NCI-H187 (cell line): ENCODE measurements at places on chromosomes 16 and 17.

- DNase-seq = no peak
These were observed 6.2 kb downstream of the PCGF2 start for GRCh38 chr17:38741921-38742410.

DNA sequence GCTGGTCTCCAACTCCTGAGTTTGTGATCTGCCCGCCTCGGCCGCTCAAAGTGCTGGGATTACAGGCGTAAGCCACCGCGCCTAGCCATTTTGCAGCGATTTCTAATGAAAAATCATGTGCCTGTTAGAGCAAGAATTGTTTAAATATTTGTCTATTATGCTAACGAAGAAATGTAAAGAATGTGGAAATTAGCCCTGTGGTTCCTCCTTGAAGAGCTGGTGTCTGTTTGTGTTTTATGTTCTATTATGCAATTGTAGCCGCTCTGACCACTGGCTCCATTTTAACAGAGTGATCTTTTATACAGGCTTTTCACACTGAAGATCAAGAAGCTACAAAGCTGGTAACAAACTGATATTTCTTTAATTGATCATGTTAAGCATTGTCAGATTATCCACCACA, 217.3 kb downstream of the USP22 start:
- no peak for DNase-seq

DNA sequence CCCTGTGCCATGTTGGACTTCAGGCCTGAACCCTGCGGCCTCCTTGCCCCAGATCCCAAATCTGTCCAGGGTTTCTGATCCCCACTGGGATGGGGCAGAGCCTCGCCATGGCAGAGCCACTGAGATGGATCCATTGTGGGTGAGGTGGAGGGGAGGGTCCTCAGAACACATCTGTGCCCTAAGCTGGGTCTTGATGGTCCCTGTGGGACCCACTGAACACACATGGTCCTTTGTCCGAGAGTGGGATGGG, 38.0 kb upstream of the KSR1 start:
- DNase-seq = no peak

DNA sequence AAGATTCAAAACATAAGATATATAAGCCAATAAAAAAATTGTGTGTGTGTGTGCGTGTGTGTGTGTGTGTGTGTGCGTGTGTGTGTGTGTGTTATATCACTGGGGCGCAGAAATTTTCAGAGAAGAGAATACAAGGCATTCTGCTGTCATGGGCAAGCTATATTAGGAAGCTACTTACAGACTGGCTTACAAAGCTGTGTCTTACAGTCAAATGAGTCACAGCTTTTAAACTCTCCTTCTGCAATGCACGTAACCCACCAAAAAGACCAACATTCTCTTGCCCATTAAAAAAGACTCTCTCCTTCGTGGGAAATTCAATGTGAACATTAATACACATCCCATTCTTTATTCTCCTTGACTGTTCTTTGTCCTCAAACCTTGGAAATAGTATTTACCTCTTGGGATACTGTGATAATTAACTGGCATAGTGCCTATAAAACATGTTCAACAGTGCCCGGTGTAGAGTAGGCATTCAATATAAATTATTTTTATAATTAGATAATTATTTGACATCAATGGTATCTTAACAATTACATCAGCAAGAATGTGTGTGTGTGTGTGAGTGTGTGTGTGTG, 860.4 kb upstream of the SOX9 start:
- no peak for DNase-seq

GRCh38 chr17:2695243-2695960, 16.2 kb downstream of the CLUH start:
- DNase-seq = no peak

DNA sequence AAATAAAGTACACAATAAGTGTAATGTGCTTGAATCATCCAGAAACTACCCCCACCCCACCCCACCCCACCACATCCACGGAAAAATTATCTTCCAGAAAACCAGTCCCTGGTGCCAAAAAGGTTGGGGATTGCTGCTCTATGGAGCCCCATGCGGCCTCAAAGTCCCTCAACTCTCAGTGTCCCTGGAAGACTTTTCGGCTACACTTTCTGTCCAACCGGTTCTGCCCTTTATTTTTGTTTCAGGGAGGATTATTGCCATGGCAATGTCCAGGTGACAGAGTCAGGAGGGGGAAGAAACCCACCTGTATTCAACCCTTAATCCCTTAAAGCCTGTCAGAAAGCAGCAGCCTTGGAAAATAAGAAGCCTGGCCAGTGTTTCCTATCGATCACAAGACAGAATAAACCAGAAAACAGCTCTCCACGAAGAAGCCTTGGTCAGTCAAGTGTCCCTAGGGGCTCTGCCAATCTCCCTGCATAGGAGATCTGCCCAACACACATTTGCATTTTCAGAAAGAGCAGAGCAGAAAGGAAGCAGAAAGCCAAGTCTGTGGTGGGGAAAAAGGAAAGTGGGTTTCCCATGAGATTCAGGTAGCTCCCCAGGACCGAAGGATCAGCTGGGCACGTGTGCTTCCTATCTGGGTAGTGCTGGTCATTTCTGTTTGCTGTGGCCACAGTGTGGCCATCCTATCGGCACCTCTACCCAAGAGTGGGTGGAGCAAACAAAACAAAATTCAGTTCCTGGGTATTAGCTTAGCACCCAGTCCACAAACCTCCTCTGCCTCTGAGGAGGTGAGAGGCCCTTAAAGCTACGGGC, 342.7 kb downstream of the SOX9 start:
- DNase-seq = no peak

- DNase-seq = no peak
These were observed 61.5 kb downstream of the USP22 start for GRCh38 chr17:20981046-20981920.

DNA sequence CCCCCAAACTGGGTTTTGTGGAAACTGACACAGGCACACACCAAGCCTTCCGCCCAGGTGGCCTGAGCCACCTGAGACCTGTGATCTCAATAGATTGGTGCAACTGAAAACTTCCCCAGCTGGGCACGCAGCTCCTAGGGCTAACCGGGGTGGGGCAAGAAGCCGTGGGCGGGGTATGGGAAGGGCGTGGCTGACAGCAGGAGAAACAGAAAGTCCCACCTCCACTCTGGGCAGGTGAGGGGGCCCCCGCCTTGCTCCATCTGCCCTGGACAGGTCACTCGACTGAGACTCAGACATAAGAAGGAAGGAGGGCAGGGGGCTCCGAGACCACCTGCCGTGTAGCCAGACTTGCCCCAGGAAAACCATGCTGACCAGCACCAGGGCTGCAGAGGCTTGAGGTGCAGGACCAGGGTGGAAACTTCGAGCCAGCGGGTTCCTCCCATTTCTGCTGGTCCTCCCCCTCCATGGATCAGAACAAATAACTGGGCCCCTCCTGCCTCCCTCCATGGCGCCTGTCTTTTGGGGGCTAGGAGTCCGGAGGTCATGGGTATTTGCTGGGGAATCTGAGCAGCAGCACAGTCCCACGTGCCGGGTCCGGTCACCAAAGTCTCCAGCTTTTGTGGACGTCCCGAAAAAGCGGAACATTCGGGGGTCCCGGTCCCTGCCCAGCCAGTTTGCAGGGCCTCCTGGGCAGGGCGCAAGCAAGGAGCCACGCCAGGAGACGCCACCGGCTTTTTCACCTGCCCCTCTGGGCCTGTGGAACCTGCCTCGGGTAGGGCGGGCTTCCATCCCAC, 1.3 kb downstream of the TIMP2 start:
- DNase-seq = peak; percentile 41

DNA sequence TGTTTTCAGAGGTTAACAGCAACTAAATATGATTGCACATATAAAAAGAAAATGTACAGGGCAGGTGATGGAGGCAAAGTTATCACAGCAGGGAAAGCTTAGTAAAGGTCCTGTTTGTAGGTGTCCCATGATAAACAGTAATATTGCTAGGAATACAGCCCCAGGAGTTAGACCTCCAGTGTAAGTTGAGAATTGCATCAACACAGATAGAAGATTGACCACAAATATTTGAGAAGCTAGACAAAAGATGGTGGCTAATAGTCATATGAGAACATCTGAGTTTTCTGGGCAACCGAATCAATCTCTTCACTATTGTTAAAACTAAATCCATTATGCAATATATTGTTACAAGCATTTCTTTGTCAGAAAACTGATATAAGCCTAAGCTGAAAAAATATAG, 152.6 kb downstream of the CDH11 start:
- DNase-seq = no peak

DNA sequence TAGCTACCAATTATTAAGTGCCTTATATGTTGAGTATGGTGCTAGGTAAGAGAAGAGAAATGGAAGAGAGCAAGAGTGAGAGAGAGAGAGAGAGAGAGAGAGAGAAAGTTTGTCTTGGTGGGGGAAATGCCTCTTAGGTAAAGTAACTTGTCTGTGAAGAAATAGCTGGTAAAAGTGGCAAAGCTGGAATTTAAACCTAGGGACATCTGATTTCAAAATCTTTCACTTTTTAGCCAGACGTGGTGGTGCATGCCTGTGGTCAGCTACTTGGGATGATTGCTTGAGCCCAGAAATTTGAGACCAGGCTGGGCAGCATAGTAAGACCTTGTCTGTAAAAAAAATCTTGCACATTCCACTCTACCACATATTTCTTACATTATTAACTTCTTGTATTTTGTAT, 23.0 kb upstream of the CDR2 start:
- no peak for DNase-seq

GRCh38 chr17:50211249-50212120, 10.1 kb upstream of the COL1A1 start:
- DNase-seq = no peak

DNA sequence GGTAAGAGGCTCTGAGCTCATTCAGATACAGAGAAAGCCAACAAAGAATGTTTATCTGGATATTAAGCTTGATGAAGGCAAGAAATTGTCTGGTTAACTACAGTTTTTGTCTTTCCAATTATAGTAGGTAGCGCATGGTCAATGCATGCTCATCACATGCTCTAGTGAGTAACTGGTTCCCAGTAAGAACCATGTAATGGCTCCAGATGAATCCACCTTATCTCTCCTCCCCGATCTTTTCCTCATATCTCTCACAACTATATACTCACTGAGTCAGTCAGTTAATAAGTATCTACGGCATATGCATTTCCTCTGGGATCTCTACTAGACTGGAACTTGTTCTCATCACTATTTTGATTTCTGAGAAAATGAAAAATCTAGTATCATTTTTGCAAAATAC, 340.7 kb upstream of the DYNLRB2 start:
- no peak for DNase-seq

DNA sequence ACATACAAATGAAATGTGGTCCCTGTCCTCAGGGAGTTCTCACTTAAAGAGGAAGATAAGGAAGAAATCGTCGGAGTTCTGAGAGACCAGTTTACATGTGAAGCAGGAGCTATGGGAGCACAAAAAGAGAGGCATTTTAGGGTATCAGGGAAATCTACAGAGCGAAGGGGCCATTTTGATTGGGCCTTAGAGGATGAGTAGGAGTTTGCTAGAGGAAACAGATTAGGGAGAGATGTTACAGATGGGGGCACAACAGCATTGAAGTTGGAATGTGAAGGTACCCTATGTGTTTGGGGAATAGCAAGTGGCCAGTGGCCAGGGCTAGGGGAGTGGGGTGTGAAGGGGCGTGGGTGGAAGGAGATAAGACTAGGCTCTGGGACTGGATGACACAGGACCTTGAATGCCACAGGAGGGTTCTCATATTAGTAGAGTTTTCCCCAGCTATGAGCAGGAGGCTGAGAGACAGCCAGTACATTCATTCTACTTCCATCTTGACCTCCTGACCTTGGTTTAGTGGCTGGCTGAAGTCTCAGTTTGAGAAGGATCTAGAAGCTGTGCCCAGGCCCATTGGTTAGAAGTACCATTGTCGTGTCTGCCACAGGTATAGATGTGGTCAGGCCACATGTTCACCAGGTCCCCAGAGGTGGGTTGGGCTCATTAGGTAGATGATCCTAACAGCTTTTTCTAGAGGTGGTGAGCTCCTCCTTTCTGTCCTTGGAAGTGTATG, 34.8 kb downstream of the CPNE2 start:
- no peak for DNase-seq

GRCh38 chr17:41402161-41402560, 4.8 kb upstream of the KRT31 start:
- DNase-seq = no peak

DNA sequence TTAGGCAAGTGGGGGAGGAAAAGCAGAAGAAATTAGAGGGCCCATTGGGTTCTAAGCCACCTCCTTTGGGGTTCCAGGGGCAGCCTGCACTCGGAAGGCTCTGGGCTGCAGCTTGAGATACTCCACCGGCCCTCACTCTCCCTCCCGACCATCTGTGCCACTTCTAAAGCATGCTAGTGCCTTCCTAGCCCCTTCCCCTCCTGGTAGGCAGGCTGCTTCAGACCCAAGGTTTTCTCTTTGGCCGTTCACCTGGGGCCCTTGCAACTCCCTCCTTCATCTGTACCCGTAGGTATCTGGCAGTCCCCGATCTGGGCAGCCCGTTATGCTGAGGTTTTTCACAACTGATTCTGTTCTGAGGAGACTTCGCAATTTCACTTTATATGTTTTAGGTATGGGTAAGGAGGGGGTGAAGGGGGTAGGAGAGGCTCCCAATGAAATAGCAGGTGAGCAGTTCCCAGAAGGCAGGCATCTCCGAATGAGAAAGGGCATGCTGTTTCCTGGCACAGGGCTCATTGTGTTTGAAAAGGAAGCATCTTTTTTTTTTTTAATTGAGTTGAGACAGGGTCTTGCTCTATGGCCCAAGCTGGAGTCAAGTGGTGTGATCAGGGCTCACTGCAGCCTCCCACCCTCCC, 98.7 kb downstream of the RAB11FIP4 start:
- DNase-seq = no peak

DNA sequence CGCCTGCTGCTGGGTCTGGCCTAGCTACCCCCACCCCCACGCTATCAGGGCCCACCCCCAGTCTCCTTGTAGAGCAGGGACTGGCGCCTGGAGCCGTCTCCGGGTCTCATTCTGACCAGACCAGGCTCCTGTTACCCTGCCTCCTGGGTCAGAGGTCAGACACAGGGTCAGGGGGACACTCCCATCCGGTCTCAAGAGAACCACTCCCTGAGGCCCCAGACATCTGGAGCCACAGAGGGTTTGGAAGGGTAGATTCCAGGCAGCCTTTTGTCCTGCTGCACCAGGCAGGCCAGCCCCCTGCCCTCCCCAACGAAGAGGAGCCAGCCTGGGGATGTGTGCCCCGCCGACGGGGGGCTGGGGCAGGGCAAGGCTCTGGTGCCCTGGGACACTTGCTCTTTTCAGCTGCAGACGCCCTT, 944 bp upstream of the WFIKKN1 start:
- DNase-seq = no peak

- DNase-seq = no peak
These were observed 932 bp upstream of the MYBBP1A start for GRCh38 chr17:4555873-4556759.

DNA sequence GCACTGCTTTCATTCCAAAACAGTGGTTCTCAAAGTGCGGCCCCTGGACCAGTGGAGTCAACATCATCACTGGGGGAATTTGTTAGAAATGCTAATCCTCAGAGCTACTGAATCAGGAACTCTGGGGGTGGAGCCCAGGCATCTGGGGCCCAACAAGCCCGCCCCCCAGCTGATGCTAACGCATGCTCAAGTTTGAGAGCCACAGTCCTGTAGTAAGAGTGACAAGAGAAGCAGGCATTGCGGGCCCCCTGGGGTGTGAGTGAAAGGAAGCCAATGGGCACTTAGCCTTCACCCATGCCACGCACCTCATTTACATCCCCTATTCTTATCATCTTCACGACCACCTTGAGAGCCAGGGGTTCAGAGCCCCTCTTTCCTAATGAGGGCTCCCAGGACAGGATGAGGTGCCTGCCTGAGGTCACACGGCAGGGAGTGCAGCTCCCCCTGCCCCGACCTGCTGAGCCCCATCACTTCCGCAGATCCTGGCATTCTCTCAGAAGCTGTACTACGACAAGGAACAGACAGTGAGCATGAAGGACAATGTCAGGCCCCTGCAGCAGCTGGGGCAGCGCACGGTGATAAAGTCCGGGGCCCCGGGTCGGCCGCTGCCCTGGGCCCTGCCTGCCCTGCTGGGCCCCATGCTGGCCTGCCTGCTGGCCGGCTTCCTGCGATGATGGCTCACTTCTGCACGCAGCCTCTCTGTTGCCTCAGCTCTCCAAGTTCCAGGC, 9.1 kb downstream of the CA4 start:
- no peak for DNase-seq
